ENCODE measurements at places on chromosomes 7 and 10.
A peak's percentile ranks its signal among the peaks of the same experiment; 100 is the strongest.

DNA sequence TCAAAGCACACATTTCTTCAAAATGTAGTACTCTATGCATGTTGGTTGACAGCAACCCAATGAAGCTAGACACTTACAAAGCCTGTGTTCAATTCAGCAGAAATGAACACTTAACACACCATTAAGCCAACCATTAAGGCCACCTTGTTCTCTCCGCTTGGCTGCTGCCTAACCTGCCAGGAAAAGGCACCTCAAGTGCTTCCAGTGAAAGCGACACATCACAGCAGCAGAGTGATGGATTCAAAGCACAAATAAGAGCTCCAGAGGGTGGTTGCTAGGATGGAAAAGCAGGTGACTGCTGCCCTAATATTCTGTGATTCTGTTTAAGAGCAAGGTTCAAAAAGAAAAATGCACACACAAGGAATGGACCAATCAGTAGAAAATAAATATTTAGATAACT is 81.5 kb upstream of the GNAI1 start:
- DNase-seq, result no peak

DNA sequence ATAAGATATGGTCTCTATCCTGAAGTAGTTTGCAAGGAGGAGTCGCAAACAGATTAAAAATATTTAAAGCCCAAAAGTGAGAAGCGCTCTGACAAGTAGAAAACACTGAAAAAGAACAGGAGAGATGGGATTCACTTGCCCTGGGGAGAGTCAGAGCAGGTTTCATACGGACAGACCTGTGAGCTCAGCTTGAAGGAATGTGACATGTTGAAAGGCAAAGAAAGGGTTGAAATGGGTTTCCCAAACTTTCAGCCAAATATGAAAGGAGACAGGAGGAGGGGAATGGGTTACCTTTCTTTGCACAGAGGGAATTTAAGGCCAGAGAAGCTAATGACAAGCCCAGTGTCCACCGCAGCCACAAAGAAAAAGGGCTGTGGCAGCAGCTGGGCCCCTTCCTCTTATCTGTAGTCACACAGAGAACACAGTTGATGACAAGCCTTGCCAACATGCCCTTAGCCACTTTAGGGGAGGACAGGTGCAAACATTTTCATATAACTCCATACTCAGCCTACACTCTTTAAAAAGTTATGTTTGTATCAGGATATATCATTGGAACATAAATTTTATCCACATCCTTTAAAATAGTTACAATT is 14.9 kb downstream of the HOXA1 start:
- DNase-seq, result peak; percentile 86

GRCh38 chr7:122989577-122989976 is 5.9 kb downstream of the TAS2R16 start:
- DNase-seq, result no peak

DNA sequence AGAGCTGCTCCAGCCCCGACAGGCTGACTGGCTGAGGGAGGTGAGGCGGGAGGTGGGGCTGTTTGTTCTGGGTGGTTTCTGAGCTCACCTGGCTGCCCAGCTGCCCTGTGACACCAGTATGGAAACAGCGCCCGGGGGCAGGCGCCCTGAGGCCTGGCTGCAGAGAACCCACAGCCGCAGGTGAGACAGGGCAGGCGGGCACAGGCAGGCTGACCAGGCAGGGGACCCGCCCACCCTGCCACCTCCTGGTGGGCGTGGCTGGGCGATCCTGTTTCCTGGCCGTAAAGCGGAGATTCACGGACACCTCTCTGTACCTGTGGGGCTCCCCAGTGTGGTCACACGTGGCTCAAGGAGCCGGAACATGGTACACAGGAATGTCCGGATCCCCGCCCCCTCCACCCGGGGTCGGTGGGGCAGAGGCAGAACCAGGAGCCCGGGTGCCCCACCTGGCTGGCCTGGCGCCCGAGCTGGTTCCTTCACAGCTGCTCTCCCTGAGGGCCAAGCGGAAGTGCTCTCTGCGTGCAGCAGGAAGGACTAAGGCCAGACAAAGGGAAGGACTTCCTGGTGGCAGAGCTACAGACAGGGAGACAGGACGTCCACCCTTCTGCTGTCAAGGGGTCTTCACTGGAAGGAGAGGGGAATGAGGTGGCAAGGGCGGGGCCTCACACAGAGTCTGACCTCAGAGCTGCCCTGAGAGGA is 3.9 kb downstream of the MICALL2 start:
- peak; percentile 53 for DNase-seq

DNA sequence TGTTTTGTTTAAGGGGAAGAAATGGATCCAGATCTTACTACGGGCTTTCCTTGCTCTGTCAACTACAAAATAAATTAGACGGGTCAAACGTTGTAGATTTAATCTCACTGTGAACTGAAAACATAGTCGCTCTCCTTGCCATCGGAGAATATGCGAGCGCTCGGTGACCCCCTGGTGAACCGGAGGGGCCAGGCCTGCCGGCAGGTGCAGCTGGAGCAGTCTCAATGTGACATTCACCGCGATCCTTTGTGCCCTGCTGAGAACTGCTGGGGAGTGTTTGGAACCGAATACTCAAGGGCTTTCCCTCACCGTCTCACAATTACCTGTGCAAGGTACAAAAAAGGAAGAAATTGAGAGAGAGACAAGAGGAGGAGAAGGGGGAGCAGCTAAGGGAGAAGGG is 174.1 kb upstream of the GPR26 start:
- no peak for DNase-seq

DNA sequence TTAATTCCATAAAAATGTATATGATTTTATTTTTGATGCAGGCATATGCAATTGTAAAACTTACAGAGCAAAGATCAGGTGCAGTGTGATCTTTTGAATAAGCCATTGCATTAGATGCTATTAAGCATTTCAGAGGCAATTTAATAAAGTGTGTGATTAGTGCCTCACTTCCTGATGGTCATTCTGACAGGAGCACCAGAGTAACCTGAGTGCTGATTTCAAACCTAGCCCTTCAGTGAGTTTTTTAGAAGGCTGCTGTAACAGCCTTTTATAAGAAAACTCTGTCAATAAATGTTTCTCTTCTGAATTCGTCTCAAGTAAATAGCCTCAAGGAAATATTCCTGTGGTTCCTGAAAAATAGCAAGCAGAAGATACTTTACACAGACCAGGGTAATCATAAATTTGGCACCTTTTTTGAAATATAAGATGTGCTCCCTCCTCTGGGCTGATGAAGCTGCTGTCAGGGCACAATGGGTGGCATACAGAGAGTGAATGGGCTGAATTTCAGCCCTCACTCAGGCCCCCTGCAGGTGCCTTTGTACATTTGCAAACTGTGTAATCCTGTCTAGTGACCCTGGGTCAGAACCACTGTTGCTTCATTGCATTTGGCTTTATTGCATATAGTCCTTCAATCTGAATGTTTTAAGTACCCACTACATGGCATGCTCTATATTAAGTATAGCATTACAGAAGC is 193.7 kb upstream of the CSTF2T start:
- DNase-seq, result peak; percentile 22

- no peak for DNase-seq
Measured at GRCh38 chr10:109741712-109742111, 181.6 kb downstream of the XPNPEP1 start.

GRCh38 chr10:6022660-6023059 is 39.5 kb downstream of the IL2RA start:
- no peak for DNase-seq

DNA sequence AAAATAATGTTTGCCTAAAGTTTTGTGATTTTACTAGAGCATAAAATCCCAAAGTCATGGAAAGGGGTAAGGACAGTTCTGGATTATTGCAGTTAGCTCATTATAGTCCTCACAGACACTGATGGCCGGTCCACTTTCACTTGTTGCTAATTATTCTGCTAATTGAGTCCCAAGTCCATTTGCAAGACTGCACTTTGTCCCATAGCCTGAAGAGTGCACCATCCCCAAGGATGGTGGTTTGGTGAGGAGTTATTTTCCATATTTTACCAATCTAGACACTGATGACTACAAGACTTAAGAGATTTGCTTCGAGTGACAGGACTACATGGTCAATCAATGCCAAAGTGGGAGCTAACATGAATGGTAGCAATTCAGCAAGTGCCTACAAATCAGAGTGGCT is 181.8 kb upstream of the CACNA2D1 start:
- no peak for DNase-seq

GRCh38 chr10:5325076-5325475 is 39.7 kb upstream of the UCN3 start:
- DNase-seq, result no peak

DNA sequence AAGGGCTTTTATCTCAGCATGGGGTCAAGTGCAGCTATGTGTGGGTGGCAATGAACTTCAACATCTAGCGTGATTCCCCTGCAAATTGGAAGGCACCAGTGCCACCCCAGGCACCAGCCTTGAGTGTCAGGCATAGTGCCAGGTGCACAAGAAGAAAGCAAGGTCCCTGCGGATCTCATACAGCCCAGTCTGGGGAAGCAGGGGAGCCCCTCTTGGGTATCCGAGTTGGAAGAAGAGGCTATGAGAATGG is 269.0 kb downstream of the RPS24 start:
- DNase-seq, result no peak

DNA sequence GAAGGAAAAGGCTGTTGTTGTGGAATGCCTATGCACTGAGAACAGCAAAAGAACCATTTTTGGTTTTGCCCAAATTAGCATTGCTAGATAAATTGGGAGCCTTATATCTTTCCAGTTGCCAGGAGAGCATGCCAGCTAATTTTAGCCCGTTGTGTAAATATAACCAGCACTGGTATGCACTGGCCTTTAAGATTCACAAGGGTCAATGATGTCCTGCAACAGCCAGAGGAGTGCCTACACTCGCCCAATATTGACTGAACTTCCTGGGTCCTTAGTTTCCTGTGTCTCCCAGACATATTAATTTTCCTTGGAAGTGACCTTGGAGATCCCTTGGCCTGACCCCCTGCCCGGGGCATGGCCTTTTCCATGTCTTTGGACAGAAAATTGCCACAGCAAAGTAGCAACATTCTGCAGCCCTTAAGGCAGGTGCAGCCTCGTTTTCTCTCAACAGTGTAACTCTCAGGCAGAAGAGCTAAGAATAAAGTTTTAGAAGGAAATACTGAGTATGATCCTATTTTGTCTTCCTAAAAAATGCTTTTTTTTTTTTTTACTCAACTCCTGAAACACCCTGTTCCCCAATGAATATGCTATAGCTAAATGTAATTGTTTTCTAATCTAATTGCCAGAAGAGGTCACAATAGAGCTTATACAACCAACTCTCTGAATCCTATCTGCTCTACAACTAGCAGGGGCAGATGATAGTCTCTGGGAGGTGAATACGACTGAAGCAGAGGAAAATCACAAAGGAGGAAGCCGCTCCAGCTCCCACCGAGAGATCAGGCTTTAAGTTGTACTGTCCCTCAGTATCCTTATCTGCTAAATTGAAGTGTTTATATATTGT is 131.9 kb upstream of the PCGF5 start:
- no peak for DNase-seq

GRCh38 chr10:132893090-132893489 is 49.3 kb downstream of the CFAP46 start:
- no peak for DNase-seq

GRCh38 chr7:155919391-155920067 is 107.3 kb upstream of the SHH start:
- no peak for DNase-seq

- DNase-seq, result no peak
Measured at GRCh38 chr7:17608114-17608833, 309.8 kb downstream of the AHR start.

GRCh38 chr7:98719396-98719795 is 102.3 kb downstream of the NPTX2 start:
- DNase-seq, result no peak

GRCh38 chr10:126458466-126458865 is 70.2 kb upstream of the ADAM12 start:
- DNase-seq, result no peak

DNA sequence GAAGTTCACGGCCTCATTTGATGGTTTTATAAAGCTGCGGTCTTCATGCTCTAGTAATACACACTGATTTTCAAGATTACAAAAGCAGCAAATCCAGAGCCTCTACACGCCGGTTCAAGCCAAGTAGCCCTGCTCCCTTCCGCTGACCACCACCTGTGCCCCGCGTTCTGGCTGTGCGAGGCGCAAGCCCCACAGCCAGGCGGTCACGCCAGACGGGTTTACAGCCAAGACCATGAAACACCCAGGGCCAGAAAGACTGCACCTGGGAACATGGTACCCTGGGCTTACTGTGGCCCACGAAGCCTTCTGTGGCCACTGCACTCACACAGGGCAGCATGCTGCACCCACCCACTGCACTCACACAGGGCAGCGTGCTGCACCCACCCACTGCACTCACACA is 33.6 kb downstream of the GPER1 start:
- no peak for DNase-seq

DNA sequence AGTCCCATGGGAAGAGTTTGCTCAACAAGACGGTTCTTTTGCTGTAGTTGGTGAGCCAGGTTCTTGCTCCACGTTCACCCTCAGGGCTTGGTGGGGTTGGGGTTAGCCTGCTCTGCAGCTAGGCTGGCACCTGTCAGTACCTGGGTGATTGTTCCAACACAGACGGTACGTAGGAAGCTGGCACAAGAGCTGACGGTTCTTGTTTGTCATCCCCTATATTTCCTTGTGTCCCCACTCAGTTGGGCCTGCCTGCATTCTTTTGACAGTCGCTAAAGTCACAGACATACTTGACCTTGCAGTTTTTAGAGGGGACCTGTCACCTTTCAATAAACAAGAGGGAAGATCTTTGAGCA is 40.2 kb upstream of the SYPL1 start:
- no peak for DNase-seq

GRCh38 chr7:95427166-95427565 is 7.7 kb downstream of the PON2 start:
- no peak for DNase-seq

DNA sequence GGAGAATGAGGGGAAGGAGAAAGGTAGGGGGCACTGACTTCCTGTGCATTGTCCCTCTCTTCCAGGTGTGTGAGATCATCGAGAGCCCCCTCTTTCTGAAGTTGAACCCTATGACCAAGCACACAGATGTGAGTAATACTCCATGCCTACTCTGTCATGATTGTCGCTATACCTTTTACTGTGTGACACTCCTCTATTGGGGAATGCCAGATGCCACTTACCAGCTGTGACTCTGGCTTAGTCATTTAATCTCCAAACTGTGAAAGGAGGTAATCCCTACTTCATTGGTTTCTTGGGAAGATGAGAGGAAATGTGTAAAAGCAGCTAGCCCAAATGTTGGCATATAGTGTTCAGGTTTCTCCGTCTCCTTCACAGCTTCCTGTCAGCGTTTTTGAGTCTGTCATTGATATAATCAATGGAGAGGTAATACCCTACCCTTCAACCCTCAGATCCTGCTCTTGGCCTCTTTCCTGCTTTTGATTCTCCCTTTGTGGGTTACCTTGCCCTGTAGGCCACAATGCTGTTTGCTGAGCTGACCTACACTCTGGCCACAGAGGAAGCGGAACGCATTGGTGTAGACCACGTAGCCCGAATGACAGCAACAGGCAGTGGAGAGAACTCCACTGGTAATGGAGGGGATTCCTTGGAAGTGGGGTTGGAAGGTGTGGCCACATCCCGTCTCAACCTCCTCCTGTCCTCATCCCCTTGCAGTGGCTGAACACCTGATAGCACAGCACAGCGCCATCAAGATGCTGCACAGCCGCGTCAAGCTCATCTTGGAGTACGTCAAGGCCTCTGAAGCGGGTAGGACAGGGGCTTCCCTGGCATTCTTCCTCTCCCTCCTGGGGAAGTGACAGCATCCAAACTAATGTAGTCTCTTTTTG is 2.0 kb downstream of the COPS6 start:
- DNase-seq, result no peak

- no peak for DNase-seq
Measured at GRCh38 chr10:62268027-62268398, 631 bp downstream of the RTKN2 start.

- no peak for DNase-seq
Measured at GRCh38 chr7:50220273-50220672, 84.2 kb upstream of the IKZF1 start.

- DNase-seq, result peak; percentile 73
Measured at GRCh38 chr7:24980534-24981170, 674 bp upstream of the OSBPL3 start.

Measured in foreskin keratinocyte (primary cell).